Cerebellar nuclear complex (tissue), 1 donor: ENCODE measurements at places on chromosomes 3 and 15.

GRCh38 chr3:150920236-150920635 lies 15.0 kb upstream of the MINDY4B start:
- no peak for DNase-seq

GRCh38 chr15:77187751-77188464 lies 117.0 kb upstream of the TSPAN3 start:
- no peak for DNase-seq

- no peak for DNase-seq
Measured at GRCh38 chr3:44988073-44988472, 12.0 kb downstream of the EXOSC7 start.

DNA sequence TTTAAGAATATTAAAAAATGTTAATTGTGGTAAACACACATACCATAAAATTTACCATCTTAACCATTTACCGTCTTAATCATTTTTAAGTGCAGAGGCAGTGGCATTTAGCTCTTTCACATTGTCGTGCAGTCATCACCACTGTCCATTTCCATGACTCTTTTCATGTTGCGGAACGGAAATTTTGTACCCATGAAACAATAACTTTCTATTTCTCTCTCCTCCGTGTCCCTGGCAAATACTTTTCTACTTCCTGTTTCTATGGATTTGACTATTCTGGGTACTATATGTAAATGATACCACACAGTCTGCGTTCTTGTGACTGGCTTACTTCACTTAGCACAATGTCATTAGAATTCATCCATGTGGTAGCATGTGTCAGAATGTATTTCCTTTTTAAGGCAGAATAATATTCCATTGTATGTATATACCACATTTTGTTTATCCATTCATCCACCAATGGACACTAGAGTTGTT lies 27.9 kb downstream of the AKAP13 start:
- no peak for DNase-seq

DNA sequence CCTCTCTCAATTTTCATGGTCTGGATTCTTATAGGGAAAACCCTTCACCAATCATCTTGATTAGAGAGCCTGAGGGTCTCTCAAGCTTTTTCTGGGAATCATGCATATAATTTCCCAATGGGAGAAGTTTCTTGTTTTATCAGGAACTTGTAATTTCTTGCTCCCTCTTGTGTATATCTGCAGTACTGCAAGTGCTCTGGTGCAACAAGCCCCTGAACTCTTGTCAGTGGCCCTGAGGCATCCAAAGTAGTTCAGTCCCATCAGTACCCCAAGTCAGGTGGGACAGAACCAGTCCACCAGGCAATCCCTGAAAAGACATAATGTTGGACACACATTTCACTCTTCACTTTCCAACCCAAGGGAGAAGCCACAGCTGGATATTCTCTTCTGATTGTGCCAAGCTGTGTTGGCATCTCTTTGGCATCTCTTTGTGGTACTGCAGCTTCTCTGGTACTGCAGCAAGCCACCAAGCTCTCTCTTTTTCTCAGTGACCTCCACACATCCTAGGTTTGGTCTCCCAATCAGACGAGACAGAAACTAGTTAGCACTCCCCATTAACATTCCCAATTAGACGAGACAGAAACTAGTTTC lies 214.5 kb downstream of the ZIC4 start:
- DNase-seq, result no peak

GRCh38 chr15:62211348-62211747 lies 46.3 kb upstream of the C2CD4B start:
- DNase-seq, result no peak

GRCh38 chr3:180961087-180961486 lies 28.4 kb downstream of the DNAJC19 start:
- no peak for DNase-seq

DNA sequence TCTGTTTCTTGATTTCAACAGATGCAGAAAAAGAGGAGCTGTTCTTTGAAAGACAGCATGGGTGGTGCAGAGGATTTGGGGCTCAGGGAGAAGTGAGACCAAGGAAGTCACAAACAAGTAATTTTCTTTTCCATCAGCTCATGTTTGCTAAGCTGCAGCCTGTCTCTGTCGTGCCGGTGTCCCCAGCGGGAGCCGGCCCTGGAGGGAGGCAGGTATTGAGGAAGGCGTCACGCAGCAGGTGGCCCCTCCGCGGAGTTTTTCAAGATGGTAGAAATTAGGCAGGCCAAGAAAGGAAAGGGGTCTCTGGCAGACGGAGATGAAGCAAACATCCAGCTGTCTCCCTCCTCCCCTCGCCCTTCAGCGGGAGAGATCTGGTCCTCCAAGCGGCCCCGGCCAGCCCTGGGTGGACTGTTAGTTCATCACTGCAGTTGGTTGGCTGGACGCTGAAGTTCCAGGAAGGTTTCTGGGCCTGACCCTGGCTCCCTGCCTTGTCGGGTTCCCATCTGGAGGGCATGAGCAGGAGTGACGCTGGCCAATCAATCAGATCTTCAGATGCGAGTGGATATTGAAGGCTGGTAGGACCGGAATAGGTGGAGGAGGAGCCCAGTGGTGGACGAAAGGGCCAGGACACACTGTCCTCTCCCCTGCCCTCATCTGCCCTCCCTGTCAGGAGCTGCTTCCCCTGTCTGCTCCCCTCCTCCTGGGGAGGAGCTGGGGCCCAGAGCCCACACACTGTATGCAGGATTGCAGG lies 27.7 kb upstream of the MUC4 start:
- DNase-seq, result no peak

DNA sequence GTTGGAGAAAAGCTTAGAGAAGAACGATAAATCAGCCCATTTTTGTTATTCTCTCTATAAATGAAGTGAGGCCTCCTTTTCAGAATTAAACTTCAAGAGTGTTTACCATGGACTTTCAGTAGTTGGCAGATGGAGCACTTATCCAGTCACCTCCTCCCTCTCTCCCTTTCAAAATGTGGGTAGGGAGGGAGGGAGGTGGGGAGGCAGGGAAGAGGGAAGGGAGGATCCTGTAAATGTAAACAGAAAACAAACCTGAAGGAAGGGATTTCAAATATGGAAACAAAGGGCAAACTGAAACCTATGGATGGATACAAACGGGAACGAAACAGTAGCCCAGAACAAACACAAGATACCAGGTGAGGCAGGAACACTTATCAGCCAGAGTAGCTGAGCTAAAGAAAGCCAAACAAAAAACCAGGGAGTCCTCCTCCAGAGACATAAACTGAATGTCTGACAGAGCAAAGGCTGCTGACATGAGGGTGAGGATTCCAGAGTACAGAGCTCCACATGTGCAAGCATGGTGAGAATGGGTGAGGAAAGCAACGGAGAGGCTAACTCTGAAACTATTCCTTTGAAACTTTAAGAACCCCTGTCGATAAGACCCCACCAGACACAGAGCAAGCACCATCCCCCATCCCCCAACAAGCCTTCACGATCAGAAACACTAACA lies 41.0 kb upstream of the GP5 start:
- DNase-seq, result no peak

DNA sequence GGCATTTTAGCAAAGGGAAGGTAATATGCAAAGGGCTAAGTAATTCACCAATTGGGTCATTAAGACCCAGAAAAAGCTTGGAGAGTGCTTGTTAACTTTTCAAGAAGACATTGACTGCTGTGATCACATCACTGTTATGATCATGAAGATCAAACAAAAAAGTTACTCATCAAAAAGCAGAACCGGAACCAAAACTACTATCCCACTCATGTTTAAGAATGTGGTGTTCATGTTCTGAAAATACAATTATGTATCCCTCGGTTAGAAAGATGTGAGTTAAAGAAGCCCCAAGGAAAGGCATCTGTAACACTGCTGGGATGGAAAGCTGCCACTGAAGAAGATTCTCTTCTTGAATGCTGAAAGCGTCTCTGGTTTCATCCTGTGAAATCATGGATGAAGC lies 32.6 kb downstream of the BBX start:
- no peak for DNase-seq

GRCh38 chr3:122640437-122640999 lies 40.1 kb upstream of the PARP14 start:
- DNase-seq, result no peak
